ENCODE measurements at places on chromosomes 4 and X.

DNA sequence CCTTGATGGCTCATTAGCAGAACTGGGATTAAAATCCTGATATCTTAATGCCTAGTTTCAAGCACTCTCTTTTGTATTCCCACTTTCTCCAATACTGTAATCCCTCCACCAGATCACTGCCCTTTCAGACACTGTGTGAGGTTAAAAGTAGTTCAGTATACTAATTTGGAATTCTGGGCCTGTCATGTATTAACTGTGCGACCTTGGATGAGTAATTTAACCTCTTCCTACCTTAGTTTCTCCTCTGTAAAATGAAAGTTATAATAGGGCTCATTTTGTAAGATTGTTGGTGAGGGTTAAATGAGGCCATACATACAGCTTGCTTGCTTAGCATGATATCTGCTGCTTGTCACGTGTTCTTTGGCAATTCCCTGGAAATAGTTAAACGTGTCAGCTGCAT is 207.3 kb upstream of the HS3ST1 start:
- H3K36me3 ChIP-seq = no peaks in the 10 kb centered on the region
- no peak overlapping the region for H3K4me3 ChIP-seq
- no peaks in the 10 kb centered on the region for H3K27me3 ChIP-seq
- H3K27ac ChIP-seq = no peak overlapping the region
- H3K4me1 ChIP-seq = no peaks in the 10 kb centered on the region

- no peaks in the 10 kb centered on the region for H3K27me3 ChIP-seq
- H3K4me3 ChIP-seq = no peak overlapping the region
- no peak overlapping the region for H3K27ac ChIP-seq
- H3K4me1 ChIP-seq = no peaks in the 10 kb centered on the region
- no peaks in the 10 kb centered on the region for H3K36me3 ChIP-seq
Observed at GRCh38 chr4:76441881-76442280, 6.9 kb downstream of the SHROOM3 start.

DNA sequence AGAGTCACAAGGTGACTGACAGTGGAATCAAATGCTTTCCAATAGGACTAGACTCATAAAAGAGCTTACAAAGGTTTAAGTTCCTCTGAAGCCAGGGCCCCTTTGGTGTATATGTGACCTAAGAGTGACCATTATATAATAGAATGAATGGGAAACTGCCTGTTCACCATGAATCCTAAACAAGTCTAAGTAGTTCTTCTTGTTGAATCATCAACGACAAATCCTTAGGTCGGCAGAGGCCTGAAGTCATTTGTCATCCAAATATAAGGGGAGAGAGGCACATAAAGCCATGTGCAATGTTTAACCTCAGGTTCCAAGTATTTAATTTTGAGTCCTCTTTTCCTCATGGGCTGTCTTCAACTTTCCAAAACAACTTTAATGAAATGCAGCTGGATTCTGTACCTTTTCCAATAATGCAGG is 122.4 kb downstream of the RASL11B start:
- no peaks in the 10 kb centered on the region for H3K36me3 ChIP-seq
- H3K4me1 ChIP-seq = no peaks in the 10 kb centered on the region
- no peak overlapping the region for H3K27ac ChIP-seq
- H3K4me3 ChIP-seq = no peak overlapping the region
- no peaks in the 10 kb centered on the region for H3K27me3 ChIP-seq

- H3K4me1 ChIP-seq = no peaks in the 10 kb centered on the region
- H3K36me3 ChIP-seq = peaks cover 2% of the 10 kb centered on the region
- H3K27me3 ChIP-seq = no peaks in the 10 kb centered on the region
- DNase-seq = no peak
- H3K27ac ChIP-seq = no peak overlapping the region
Observed at GRCh38 chrX:71579136-71579989, 1.1 kb downstream of the GCNA start.

DNA sequence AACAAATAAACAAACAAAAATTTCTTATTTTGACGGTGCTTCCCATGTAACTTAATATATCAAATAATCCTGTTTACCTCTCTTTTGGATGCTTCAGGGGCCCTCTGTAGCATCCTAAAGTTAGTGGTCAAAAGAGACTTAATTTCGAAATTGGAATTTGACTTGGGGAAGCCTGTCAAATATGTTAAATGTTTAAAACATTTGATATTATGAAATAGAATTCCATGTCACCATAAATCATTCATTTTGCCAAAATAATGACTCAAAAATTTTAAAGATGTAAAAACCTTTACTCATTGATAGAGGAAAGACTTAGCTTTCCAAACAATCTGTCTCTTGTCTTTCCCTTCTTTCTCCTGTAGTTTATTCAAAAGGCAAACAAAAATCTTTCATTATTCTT is 20.6 kb upstream of the TEX13A start:
- H3K4me1 ChIP-seq = no peaks in the 10 kb centered on the region
- H3K4me3 ChIP-seq = no peak overlapping the region

DNA sequence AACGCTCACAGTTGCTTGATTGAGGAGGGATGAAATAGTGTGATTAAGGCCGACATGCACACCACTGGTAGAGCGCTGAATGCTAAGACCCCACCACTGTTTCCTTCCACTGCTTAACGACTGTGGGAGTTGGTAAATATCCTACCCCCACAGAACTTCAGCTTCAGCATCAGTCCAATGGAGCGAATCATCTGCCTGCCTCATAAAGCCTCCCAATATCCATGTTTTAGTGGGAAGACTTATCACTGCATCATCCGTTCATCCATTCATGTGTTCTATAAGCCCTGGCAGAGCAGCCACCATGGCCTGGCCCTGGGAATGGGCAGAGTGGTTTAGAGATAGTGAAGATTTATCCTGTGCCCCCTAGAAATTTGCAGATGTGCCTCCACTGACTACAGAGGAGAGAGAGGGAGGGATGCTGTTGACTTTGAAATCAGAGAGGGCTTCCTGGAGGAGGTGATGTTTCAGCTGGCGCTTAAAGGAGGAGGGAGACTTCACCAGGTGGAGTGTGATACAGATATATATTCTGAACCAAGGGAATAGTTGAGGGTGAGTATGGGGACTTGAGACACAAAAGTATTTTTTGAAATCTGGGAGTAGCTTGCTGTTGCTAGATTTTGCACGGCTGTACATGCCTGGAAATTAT is 71.9 kb upstream of the STX18 start:
- no peak overlapping the region for H3K4me3 ChIP-seq
- no peak for DNase-seq
- no peaks in the 10 kb centered on the region for H3K4me1 ChIP-seq
- no peaks in the 10 kb centered on the region for H3K27me3 ChIP-seq
- no peak overlapping the region for H3K27ac ChIP-seq

- no peak overlapping the region for H3K27ac ChIP-seq
- H3K27me3 ChIP-seq = no peaks in the 10 kb centered on the region
- DNase-seq = no peak
- no peak overlapping the region for H3K4me3 ChIP-seq
Observed at GRCh38 chr4:172762895-172763294, 405.7 kb upstream of the GALNT7 start.

GRCh38 chrX:95117556-95117955 is 1443.5 kb downstream of the FAM133A start:
- no peak for DNase-seq

DNA sequence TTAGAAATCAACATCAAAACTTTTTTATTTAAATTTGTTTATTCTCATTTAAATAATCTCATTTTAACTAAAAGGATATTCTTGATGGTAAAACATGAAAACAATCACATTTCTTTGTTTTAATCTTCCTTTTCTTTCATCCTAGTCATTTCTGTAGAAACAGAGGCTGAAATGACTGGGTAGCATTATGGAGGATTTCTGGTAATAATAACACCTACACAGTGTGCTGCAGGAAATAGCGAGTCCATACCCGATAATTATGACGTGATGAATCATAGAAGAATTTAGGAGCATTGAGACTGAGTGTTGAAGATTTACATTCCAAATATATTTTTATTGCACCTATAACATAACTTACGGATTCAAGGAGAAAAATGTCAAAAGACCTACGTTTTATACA is 31.4 kb upstream of the BBS12 start:
- H3K27me3 ChIP-seq = no peaks in the 10 kb centered on the region
- no peak for DNase-seq
- no peak overlapping the region for H3K4me3 ChIP-seq
- no peak overlapping the region for H3K27ac ChIP-seq
- no peaks in the 10 kb centered on the region for H3K36me3 ChIP-seq

- no peaks in the 10 kb centered on the region for H3K4me1 ChIP-seq
- H3K4me3 ChIP-seq = no peak overlapping the region
- no peak overlapping the region for H3K27ac ChIP-seq
- no peak for DNase-seq
- H3K36me3 ChIP-seq = no peaks in the 10 kb centered on the region
Observed at GRCh38 chrX:108138814-108139702, 47.5 kb downstream of the ATG4A start.

DNA sequence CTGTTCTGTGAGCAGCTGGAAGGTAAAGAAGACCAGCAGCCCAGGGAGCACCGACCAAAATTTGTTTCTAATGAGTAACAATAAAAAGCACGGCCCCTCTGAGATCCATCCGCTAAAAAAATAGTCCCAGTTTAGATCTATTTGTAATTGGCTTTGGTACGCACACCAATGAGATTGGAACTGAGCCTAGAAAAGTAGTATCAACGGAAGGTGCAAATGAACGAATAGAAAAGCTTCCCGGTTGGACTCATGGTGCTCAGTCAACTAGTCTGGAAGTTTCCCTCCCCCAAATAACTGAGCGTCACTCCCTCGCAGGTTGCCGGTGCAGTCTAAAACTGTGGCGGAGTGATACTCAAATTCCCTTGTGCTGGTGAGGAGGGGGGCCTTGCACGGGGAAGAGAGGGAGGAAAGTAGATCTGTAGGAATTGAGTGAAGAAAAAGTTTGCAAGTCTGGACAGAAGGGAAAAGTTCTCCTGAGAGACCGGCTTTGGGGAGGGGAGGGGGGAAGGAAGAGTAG is at the start of gene COL4A5:
Gene COL4A5, plus strand, starts transcription at position 413 of the 517 bp plus-strand sequence. CDS start 288 bp downstream, outside the sequence.
- no peak within 1 kb of the TSS for H3K27ac ChIP-seq
- H3K36me3 ChIP-seq = no peaks in the 10 kb centered on the region
- DNase-seq = peak; percentile 27
- H3K27me3 ChIP-seq = no peaks in the 10 kb centered on the region
- no peak within 1 kb of the TSS for H3K4me3 ChIP-seq

GRCh38 chrX:2314831-2315365 is 185.9 kb downstream of the DHRSX start:
- no peaks in the 10 kb centered on the region for H3K4me1 ChIP-seq
- H3K36me3 ChIP-seq = no peaks in the 10 kb centered on the region

GRCh38 chr4:21890231-21890630 is 58.3 kb downstream of the KCNIP4 start:
- no peak overlapping the region for H3K4me3 ChIP-seq
- H3K27ac ChIP-seq = no peak overlapping the region
- H3K36me3 ChIP-seq = no peaks in the 10 kb centered on the region
- no peak for DNase-seq

DNA sequence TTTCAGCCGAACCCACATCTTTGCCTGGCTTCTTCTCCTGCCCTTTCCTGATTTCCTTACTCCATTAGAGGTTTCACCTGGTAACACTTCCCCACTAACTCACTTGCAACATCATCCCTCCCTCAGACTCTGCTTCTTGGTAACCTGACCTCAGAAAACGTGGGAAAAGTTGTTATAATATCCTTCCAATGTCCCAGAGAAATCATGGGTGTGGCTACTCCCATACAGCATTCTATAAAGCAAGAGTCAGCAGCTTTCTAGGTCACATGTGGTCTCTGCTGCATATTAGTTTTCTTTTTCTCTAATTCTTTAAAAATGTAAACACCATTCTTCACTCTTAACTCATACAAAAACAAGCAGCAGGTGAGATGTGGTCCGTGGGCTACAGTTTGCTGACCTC is 283.1 kb upstream of the MAOA start:
- H3K4me3 ChIP-seq = no peak overlapping the region
- H3K27ac ChIP-seq = no peak overlapping the region
- no peak for DNase-seq
- no peaks in the 10 kb centered on the region for H3K36me3 ChIP-seq
- no peaks in the 10 kb centered on the region for H3K27me3 ChIP-seq

GRCh38 chr4:7956270-7956808 is 16.7 kb upstream of the AFAP1 start:
- no peaks in the 10 kb centered on the region for H3K4me1 ChIP-seq
- H3K4me3 ChIP-seq = no peak overlapping the region
- no peaks in the 10 kb centered on the region for H3K27me3 ChIP-seq

GRCh38 chr4:42878863-42879262 is 13.7 kb upstream of the GRXCR1 start:
- H3K4me3 ChIP-seq = no peak overlapping the region
- DNase-seq = no peak
- H3K27ac ChIP-seq = no peak overlapping the region
- H3K27me3 ChIP-seq = no peaks in the 10 kb centered on the region
- H3K4me1 ChIP-seq = no peaks in the 10 kb centered on the region

DNA sequence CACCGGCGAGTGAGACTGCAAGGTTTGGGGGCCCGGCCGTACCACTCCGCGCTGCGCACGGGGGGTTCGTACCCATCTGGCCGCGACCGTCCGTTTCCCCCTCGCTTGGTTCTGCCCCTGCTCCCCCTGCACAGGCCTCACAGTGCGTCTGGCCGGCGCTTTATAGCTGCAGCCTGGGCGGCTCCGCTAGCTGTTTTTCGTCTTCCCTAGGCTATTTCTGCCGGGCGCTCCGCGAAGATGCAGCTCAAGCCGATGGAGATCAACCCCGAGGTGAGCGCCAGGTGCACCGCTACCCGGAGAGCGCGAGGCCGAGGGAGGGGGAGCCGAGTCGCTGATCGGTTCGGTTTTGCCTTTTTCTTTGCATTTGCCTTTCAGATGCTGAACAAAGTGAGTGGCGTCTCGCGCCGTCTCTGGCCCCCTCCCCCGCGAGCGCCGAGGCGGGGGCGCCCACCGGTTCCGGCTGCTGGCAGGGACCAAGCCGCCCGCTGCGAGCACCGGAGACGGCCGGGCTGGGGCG is at the start of gene UCHL1:
Gene UCHL1, plus strand, starts transcription at position 189 of the 517 bp plus-strand sequence. Its CDS starts 49 bp downstream, at position 238.
- H3K4me3 ChIP-seq = peak within 1 kb of the TSS; percentile 55
- peaks cover 10% of the 10 kb centered on the region for H3K4me1 ChIP-seq
- peak; percentile 17 for DNase-seq
- no peak within 1 kb of the TSS for H3K27ac ChIP-seq

DNA sequence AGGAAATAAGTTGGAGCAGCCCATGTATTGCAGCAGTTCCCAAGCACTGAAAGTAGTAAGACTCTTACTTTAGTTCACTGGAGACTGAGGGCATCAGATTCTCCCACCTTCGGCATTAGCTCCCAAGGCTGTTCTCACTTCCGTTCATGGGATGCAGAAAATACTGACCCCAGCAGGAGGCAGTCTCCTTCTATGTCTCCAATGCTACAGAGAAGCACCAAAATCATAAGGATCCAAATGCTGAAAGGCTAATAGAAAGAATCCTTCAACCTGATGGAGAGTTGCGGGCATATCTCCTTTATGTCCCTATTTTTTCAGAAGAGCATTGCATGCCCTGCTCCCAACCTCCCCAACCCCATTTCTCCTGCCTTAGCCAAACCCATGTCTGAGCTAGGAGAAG is 32.4 kb downstream of the ADH7 start:
- no peaks in the 10 kb centered on the region for H3K36me3 ChIP-seq
- H3K27me3 ChIP-seq = no peaks in the 10 kb centered on the region
- no peak for DNase-seq
- no peak overlapping the region for H3K27ac ChIP-seq
- H3K4me1 ChIP-seq = peaks cover 26% of the 10 kb centered on the region
